ENCODE measurements at places on chromosomes 12 and 14.

- DNase-seq = no peak
Observed at GRCh38 chr14:43872222-43872621, 634.9 kb downstream of the FSCB start.

GRCh38 chr14:65025818-65026217, 39.1 kb downstream of the FNTB start:
- no peak for DNase-seq

- DNase-seq = no peak
Observed at GRCh38 chr14:89391123-89391522, 25.9 kb downstream of the FOXN3 start.

GRCh38 chr14:71246539-71246938, 339.3 kb downstream of the PCNX1 start:
- no peak for DNase-seq

- no peak for DNase-seq
Observed at GRCh38 chr12:92488735-92489134, 214.1 kb upstream of the PLEKHG7 start.

DNA sequence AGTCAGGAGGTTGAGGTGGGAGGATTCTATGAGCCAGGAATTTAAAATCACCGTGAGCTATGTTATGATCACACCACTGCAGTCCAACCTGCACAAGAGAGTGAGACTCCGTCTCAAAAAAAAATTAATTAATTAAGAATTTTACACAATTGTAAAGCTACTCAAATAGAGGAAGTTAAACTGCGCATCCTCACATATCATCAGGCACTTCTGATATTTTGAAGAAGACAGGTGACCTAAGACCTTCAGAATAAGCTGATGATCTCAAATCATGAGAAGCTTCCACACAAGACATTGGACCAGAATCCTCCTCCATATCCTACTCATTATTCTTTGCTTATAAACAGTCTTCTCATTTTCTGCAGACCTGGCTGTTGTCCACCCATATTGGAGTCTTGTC, 800.9 kb downstream of the TMEM121 start:
- DNase-seq = no peak

DNA sequence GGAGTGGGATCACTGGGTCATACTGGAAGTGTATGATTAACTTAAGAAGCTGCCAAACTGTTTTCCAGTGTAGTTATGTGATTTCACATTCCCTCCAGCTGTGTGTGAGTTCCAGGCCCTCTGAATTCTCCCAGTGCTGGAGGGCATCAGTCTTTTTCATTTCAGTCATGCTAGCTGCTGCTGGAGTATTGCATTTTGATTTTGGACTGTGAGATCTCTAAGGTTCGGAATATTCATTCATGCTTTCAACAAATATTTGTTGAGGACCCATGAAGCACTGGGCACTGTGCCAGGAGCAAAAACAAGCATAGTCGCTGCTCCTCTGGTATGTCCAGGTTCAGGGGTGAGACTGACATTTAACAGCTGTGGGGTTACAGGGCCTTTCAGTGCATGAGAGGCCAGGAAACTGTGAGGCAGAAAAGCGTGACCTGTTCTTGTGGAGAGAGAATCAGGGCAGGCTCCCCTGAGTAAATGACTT, 133.2 kb downstream of the SCARB1 start:
- peak; percentile 86 for DNase-seq

DNA sequence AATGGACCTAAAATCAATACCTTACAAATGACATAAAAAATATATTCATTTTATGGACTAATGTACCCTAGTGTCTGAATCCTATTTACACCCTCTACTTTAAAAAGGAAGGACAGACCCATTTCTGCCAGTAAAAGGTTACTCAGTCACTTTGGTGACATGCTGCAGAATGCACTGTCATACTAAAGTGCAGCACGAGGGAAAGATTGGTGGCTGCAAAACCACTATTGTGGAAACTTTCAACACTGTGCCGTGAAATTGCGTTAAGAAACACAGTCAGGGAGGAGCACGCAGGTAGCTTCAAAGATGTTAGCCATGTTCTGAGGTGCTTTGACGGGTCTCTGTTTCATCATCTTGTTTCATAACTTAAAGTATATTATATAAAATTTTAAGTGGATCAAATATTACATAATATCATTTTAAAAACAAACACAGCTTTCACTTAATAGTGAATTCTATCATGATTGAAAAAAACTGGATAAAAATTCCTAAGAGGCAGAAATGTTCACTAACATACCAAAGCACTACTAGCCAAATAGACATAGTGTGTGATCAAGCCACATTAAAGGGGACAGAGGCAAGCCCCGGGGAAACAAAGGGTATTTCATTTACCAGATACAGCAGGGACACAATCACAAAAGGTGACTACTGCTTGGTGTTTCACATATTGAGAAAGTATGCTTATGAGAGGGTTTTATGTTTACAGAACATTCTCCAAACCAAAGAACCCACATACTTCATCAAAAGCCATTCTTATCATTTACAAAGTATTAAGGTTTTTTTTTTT, 330.8 kb upstream of the SOX5 start:
- no peak for DNase-seq

GRCh38 chr14:39232554-39233415, 930 bp upstream of the MIA2 start:
- no peak for DNase-seq

DNA sequence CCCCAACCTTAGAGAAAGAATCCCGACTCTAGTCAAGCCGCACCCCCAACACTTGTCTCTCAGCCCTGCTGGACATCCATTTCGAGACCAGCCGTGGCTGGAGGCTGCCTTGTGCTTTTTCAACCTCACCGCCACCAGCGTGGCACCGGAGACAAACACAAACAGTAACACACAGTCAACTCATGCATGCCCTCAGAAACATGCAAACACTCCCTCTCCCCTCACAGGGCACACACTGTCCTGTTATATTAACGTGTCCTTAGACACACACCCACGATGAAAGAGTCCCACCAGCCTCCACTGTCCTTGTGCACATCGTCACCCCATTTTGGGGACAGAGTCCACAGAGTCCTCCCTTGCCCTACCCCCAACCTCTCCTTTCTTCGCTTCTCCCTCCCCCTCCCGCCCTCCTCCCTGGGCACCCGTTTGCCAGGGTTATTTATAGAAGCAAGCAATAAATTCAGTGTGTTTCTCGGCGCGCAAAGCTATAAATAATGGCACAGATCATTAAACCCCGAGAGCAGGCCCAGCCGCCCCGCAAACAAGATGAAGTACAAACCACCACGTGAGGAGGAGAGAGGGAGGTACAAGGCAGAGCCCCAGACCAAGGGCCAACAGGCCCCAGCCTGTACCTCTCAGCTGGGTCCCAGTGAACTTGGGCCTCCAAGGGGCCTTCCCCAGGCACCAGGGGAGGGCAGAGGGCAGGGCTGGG, 27.9 kb downstream of the SMUG1 start:
- no peak for DNase-seq

DNA sequence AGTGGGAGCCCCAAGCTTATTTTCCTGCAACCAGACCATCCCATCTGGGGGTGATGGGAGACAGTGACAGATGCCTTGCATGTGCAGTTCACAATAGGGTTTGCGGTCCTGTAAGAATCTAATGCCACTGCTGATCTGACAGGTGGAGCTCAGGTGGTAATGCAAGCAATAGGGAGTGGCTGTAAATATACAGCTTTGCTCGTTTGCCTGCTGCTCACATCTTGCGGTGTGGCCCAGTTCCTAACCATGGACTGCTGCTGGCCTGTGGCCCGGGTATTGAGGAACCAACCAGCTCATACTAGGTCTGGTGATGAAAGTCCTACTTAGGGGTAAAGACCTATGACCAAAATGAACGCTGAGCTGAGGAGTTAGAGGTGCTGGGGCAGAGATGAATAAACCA, 36.1 kb upstream of the CCDC88C start:
- no peak for DNase-seq

GRCh38 chr12:100184549-100185145, 16.0 kb upstream of the ACTR6 start:
- no peak for DNase-seq

DNA sequence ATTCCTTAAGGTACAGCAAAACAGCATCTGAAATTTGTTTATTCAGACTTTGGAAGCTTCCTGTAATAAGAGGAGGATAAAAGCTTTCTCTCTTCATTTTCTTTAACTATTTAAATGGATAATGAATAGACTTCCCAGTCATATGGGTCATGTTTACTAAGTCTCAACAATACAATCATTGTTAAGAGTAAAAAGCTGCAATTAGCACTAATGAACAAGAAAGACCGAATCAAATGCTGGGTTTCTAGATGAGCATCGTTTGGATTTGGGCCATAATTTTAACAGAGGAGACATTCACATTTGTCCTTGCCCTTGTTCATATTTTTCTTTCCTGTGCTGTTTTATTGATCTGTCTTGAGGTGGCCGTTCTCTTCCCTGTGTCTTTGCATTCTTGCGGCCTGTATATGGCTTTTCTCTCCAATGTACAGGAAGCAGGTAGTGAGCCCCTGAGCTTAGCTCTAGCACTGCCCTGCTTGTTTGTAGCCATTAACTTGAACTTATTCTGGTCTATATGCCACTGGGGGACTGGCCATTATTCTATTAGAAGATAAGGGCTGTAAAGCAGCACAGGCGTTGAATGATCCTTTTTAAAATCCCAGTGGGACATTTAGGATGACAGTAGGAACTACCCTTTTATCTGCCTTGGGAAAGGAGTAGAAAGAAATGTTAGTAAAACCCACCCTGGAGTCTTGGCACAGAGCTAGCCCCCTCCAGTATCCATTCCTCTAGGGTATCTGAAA, 34.6 kb downstream of the ABHD12B start:
- no peak for DNase-seq

GRCh38 chr14:30355431-30355913, 203.5 kb upstream of the G2E3 start:
- no peak for DNase-seq

GRCh38 chr12:101027200-101027599, 182.8 kb downstream of the SLC5A8 start:
- DNase-seq = no peak
